Pulmonary artery endothelial cell (primary cell): ENCODE measurements at places on chromosomes 2 and 18. TPM values are rescaled to one million over a fixed set of nuclear protein-coding genes. Genes with fewer than 3 reads are reported as not detected.

The LYPD1 gene
- total RNA-seq, result 29.4 and 66.5 TPM in 2 replicates

The RTKN gene
- 6.1 and 8.8 TPM in 2 replicates for total RNA-seq

The FIGN gene
- 0.99 and 1.4 TPM in 2 replicates for total RNA-seq

The DSG4 gene
- not detected in 2 replicates for total RNA-seq

The STARD6 gene
- 0.33 TPM in 1 of 2 replicates, not detected in the other for total RNA-seq

The MAP3K19 gene
- not detected in 2 replicates for total RNA-seq
